ENCODE measurements at places on chromosomes 7 and 10.

DNA sequence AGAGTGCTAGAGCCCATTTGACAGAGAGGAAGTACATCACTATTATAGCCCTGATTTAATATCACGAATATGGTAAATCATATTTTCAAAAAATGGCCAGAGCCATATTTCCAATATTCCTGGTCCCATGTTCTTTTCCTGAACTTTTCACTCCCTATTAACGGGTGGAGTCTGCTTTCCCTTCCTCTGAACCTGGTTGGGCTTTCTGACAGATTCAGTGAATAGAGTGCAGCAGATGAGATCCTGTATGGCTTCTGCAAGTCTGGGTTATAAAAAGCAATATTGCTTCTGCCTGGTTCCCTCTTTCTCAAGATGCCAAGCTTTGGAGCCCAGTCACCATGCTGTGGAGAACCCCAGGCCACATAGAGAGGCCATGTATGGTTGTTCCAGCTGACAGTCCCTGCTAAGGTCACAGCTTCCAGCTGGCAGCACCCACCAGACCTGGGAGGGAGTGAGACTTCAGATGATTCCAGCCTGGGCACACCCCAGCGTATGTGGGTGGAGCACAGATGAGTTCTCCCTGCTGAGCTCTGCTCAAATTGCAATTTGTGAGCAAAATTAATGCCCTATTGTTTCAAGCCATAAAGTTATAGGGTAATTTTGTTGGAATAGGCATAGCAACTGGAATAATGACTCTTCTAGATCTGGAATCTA, 17.9 kb upstream of the CHCHD3 start:
- DNase-seq, result no peak

- DNase-seq, result no peak
Observed at GRCh38 chr7:30224511-30225062, 59.8 kb upstream of the ZNRF2 start.

- DNase-seq, result no peak
Observed at GRCh38 chr7:150735596-150736358, 1.4 kb upstream of the GIMAP5 start.

GRCh38 chr10:118595598-118596425, at the start of gene PRLHR:
Gene PRLHR, minus strand, starts transcription at chr10:118595648. Its CDS starts 404 bp downstream, at chr10:118595244.
- DNase-seq, result no peak

GRCh38 chr7:65980478-65981250, 1.3 kb downstream of the GUSB start:
- DNase-seq, result peak; percentile 35

DNA sequence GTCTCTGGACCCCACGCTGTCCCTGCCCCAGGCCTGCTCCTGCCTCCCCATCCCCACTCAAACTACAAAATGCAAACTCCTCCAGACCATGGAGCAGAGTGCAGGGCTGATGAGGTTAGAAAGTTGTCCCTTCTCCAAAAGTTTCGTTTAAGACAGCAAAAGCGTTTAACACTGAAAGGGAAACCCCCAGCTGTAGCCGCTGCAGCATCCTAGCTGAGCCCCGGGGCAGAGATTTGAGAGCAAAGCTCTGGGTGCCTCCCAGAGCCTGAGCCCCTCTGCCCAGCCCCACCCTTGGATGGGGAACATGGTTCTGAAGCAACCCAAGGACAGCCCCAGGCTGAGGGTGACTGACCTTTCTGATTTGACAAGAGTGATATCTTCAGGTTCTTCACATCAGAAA, 52.8 kb upstream of the ENO4 start:
- DNase-seq, result no peak

DNA sequence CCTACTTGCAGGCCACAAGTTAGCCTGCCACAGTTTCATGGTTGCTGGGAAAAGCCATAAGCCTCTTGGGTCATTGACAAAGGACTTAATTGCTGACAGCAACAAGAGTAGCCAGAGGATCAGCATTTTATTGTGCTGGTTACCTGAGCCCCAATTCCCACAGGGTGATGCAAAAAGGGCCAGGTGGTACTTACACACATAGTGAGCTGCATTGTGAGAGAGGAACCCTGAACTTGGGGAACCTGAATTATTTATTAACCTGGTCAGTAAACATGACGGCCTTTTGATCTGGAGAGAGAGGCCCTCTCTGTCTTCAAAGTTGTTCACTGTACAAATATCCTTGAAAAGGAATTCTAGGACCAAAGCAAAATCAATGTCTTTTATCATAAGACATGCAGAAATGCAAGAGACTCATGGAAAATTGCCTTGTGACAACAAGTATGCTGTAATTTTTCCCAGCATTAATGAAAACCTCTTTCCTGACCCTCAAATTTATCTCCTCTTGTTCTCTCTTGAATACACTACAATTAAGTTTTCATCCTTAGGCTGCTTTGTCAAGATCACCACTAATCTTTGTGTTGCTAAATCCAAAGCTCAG, 102.9 kb upstream of the PHYHIPL start:
- no peak for DNase-seq

DNA sequence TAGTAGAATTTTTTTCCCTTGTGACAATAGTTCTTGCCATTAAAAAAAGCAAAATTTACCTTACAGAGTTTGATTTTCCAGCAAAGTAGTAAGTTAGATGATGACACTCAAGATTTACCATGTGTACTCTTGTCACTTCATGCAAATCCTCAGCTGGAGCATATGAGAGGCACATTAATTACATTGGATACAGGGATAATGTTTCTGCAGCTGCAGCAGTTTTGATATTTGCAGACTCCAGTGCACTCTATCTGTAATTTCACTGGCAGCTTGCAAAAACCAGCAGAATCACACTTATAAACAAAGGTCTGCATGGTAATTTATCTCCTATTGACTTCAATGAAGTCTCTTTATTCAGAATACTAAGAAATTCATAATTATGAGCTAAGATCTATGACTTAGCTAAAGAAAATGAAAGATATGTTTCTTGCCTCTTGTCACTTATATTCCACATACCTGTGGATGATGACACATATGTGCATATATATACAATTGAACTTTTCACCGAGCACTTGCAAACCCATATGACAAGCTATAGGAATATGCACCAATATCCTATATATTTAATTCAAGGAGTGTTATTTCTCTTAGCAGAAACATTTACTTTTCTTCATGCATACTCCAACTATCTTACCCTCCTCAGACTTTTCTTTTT, 530.6 kb downstream of the PHTF2 start:
- DNase-seq, result no peak

DNA sequence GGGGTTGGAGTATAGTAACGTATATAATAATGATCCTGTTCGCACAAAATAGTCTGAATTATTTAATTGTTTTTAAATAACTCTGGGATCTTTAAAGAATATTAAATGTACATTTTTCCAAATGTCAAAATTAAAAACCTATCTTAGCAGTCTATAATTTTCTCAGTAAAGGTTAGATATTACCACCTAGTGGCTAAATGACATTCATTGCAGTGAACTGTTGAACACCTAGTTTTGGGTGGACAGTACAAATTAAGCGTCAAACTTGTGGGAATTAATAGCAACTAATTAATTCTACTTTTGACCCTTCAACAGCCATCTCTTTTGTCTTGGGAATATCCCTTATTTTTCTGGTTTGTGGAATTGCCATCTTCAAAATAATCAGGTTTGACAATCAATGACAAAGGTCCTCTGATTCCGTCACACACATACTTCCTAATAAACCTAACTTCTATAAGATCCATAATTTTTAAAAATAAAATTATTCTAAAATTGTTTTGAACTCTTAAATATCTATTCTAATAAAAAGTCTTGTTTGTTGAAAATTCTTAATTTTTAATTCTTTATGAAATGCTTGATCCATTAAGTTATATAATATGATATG, 165.7 kb downstream of the SEMA3D start:
- DNase-seq, result no peak

DNA sequence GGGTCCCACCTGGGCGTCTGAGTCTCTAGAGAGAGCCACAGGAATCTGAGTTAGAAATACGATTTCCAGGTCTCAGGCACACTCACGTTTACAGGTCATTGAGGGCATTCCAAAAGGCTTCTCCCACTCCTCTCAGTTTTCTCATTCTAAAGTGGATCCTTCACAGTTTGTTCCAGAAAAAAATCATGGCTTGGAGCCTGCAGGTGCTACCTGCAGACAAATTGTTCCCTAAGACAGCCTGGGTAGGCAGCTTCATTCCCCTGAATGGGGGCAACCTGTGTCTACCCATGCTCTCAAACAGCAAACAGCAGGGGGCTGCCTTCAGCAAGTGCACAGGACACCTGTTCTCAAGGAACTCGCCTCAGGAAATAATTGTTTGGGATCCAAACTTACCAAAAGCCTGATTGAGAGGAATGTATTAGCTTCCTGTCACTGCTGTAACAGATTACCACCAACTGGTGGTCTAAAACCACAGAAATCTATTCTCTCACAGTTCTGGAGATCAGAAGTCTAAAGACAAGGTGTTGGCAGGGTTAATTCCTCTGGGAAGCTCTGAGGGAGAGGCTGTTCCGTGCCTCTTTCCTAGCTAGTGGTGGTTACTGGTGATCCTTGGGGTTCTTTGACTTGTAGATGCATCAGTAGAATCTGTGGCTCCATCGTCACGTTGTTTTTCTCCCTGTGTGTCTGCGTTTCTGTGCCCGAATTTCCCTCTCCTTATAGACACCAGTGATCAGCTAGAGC, 117.2 kb downstream of the RAB11FIP2 start:
- no peak for DNase-seq

DNA sequence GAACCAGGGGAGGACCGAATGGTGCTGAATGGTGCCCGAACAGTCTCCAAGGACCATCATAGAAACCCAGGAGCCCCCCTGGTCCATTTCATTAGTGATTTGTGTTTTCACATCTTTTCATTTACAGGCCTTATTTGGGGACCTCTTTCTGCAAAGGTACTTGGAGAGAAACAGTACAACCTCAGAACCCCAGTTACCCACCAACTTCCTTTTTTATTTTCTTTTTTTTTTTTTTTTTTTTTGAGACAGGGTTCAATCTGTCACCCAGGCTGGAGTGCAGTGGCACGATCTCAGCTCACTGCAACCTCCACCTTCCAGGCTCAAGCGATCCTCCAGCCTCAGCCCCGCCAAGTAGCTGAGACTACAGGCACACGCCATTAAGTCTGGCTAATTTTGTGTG, 13.0 kb upstream of the ELN start:
- no peak for DNase-seq

GRCh38 chr7:116177009-116177408, 33.3 kb upstream of the TES start:
- no peak for DNase-seq

DNA sequence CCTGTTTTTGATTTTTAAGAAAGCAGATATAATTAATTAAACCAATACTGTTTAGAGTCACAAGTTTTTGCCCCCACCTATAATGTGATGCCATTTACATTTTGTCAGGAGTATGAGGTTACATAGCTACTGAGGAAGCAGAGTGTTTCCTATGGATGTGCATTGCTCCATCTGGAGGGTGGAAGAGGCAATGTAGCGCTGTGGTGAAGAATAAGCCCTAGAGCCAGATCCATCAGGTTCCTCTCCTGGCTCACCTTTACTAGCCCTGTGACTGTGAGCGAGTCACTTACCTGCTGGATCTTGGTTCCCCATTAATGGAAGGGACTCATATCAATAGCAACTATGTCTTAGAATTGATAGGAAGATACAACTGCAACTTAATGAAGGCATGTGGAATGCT, 216.0 kb downstream of the GPAM start:
- no peak for DNase-seq

DNA sequence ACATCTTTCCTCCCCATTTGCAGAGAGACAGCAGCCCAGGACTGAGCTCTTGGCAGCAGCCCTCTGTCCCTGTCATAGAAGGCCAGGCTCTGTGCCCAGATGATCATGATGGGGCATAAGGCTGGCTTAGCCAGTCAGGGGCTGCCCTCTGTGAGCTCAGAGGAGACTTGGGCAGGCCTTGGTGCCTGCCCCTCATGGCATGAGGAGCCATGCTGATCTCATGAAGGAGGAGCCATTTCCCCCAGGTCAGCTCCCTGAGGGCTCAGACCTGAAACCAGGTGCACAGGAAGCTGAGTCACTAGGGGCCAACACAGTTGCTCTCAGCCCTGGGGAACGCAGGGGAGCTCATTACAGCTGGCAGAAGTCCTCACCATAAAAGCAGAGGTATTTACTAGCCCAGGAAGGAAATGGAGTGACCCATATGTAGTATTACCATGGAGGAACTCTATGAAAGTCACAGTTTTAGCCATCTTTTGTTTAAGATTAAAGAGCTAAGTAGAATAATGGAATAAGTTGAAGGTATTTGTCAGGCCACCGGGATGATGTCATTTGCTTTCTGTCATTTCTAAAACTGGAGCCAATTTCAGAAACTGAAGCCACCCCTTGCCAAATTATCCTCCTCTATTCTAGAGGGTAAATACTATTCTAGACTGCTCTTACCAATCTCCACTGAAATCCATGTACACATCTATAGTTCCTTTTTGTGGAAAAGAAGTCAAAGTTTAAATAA, 362.4 kb upstream of the ZNF32 start:
- DNase-seq, result no peak

DNA sequence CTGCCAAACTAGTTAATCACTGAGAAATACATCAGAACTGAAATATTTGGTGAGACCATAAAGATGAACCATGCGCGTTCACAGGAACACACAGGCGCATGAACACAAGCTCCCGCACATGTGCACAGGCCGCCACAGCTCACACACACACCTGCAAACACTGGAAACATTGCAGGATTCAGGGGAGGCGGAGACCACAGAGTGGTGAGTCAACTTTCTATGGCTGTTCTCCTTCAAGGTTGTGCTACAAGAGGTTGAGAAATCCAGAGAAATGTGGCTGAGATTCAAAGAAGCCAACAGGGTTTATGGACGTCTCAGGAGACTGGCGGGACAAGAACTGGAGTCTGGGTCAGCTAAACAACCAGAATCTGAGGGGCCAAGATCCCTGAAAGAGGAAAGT, 17.8 kb downstream of the ESYT2 start:
- DNase-seq, result no peak

- no peak for DNase-seq
Observed at GRCh38 chr7:129719980-129720732, 108.6 kb downstream of the NRF1 start.

DNA sequence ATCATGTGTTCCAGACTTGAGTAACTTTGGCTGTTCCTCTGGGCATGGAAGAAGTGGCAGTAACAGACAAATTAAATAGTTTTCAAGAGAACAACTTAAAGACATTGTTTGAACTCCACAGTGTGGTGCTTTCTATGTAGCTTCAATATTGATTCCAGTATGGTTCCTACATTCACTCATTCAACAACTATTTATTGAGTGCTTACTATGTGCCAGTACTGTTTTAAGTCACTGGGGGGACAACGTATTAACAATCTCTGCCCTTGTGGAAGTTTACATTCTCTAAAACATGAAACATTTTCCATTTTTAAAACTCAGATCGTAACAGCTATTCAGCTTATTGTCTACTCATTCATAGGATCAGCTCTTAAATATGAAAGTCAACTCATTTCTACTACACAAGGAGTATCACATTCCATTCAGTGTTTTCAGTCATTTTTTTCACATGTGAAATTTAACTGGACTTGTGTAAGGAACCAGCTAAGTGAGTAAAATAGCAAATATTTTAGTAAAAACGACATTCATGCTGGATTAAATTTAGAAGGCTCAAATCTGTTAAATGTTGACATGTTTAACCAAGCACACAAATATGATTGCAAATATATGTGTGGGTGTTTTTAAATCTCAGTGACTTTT, 13.6 kb upstream of the CUBN start:
- no peak for DNase-seq

GRCh38 chr10:128571745-128572144, 445.5 kb upstream of the MKI67 start:
- DNase-seq, result no peak

- DNase-seq, result no peak
Observed at GRCh38 chr10:79283616-79284015, 63.7 kb upstream of the PPIF start.

GRCh38 chr10:69968830-69969229, 83.8 kb upstream of the MACROH2A2 start:
- DNase-seq, result no peak
